ENCODE measurements at places on chromosomes 2 and 18.

DNA sequence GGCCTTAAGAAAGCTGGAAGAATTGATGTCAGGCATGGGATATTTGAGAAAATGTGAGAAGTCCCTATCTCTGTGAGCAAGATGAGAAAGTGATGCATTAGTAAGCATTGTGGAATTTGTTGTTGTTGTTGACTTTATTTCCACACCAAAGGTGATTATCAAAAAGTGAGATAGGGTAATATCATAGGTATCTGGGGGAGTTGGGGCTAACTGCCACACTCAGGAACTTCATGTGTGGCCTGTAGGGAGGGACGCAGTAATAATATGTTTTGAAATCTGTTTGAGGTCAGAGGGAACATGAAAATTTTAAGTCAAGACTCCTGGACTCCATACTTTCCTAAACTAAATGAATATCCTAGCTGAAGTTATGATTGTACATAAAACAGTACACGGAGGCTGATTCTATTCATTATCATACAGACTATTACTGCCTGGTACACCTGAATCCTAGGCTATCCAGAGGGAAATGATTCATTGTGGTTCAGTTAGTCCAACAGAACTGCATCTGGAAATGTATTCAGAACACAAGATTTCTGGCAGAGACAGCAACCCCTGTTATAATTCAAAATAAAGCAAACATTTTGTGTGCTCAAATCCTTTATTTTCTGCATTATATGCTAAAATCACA lies 304.8 kb downstream of the CPS1 start:
- DNase-seq: no peak

DNA sequence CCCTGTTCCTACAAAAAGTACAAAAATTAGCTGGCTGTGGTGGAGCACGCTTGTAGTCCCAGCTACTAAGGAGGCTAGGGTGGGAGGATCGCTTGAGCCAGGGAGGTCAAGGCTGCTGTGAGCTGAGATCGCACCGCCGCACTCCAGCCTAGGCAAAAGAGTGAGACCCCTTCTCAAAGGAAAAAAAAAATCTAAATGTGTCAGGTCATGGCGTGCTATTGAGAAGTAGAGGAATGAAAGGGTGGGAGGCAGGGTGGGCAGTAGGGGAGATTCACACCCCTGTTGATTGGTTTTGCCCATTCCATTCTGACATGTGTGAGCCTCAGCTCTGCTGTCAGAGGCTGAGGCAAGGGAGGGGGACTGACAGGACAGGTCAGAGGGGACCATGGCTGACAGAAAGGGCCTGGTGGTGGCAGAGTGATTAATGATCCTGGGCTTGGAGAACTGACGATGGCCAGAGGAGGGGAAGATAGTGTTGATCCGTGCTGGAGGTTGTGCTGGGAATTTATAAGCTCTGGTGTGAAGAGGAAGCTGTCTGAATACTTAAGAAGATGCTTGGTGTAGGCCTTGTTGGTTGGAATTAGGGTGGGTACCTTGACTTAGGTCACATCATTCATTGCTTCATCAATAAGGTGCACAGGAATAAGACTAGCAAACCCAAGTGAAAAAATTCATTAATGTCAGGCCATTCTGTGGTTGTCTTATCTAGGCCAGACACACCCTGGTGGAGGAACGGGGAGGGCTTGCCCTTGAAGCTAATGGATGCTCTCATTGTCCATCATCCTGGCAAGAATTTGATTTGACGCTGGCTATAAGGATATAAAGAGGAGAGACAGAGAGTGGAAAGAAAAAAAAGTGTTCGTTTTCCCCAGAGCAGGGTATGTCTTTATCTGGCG lies 19.1 kb upstream of the SMARCAL1 start:
- no peak for DNase-seq

DNA sequence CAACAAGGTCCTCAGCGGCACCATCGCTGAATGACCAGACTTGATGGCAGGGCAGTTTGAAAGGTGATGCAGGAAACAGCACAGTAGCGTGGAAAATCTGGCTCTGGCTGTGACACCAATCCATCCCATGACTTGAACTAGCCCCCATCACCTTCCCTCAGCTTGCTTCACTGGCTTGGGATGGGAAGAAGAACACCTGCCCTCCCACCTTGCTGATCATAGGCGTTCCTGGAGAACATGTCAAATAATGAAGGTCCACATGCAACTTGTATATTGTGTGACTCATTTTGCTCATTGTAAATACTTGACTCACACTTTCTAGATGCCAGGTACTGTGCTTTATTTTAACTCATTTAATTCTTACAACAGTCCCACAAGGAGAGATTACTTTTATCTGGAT lies 292.4 kb upstream of the SPRED2 start:
- no peak for DNase-seq

DNA sequence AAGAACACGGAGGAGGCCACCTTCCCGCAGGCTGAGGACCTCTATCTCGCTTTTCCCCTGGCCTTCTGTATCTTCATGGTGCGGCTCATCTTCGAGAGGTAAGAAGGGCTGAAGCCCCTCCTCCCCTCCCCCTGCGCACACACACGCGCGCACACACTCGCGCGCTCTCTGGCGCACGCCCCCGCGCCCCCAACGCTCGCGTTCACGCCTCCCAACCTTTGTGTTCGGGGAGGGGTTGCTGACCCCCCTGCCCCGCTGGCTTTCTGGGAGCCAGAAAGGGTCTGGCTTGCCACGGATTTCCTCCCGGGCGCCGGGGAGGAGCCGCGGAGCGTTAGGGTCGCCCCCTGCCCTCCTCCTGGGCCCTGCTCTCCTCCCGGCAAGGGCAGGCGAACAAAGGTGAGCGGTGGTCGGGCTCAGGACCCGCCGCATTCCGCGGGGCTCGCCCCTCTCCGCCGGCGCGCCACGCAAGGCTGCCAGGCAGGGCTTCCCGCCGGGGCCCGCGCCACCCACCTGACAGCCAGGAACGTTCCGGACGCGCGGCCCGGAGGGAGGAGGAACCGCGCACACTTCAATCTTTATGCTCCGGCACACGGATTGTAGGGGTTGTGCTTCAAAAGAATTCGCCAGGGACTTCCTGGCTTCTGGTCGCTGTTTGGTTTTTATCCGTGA lies 583 bp downstream of the CERS6 start:
- peak; percentile 33 for DNase-seq

GRCh38 chr2:48883661-48884060 lies 128.1 kb upstream of the LHCGR start:
- DNase-seq: no peak

- DNase-seq: no peak
Observed at GRCh38 chr18:79123948-79124347, 54.8 kb downstream of the ATP9B start.

GRCh38 chr2:232672588-232672987 lies 24.5 kb upstream of the GIGYF2 start:
- no peak for DNase-seq

DNA sequence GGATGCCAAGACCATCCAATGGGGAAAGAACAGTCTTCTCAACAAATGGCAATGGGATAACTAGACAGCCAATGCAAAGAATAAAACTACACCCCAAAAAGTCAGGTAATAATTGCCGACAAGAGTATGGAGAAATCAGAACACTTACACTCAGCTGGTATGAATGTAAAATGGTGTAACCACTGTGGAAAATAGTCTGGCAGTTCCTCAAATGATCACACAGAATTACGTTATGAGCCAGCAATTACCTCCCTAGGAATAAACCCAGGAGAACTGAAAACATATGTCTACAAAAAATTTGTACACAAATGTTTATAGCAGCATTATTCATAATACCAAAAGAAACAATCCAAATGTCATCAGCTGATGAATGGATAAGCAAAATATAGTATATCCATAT lies 8.8 kb downstream of the IWS1 start:
- DNase-seq: no peak

GRCh38 chr2:227687189-227687588 lies 20.6 kb downstream of the SCYGR5 start:
- no peak for DNase-seq

GRCh38 chr2:127559454-127559853 lies 24.0 kb downstream of the MYO7B start:
- DNase-seq: no peak

- no peak for DNase-seq
Observed at GRCh38 chr2:102522890-102523289, 49.9 kb downstream of the SLC9A4 start.

- DNase-seq: peak; percentile 57
Observed at GRCh38 chr2:88828397-88829137, 137.1 kb downstream of the RPIA start.

GRCh38 chr2:78023356-78023755 lies 501.2 kb upstream of the LRRTM4 start:
- no peak for DNase-seq

DNA sequence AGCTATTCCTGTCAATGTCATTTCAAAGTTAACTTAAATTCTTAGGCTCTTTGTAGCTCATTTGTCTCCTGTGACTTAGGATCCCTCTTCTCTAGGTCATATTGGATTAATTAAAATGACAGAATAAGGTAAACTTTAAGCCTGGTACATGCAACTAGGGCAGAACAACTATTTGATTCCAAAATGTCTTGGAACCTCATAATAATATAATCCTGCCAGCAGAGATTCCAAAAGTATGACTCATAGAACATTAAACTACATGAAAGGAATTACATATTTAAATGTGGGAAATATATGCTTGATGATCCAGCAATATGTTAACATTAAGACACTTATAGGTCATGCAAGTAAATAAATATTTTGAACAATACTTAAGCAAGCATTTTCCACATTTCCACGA lies 63.3 kb downstream of the COL3A1 start:
- no peak for DNase-seq

DNA sequence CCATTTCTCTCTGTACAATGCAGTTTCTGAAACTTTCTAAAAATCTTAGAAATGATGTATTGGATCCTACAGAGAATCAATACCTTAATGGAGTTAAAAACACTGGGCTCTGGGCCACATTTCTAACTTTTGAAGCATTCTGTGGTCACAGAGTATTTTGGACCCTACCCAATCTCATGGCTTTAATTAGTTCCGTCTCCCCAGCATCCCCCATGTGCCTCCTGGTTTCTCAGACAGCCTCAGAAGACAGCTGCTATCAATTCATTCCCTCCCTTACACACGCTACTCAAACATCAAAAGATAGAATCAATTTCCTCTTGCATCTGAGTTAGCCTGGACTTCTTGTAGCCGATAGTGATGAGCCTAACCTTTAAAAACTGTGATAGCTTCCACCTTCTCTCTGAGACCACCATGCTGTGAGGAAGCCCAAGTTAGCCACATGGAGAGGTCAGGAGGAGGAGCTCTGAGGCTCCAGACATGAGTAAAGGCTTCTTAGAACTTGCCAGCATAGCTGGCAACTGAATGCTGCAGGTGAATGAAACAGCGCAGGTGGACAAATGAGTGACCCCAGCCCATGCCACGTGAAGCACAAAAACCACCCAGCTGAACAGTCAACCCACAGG lies 10.4 kb downstream of the ADCY3 start:
- no peak for DNase-seq

- DNase-seq: no peak
Observed at GRCh38 chr2:9815076-9815475, 28.2 kb upstream of the TAF1B start.

GRCh38 chr2:234099266-234099665 lies 48.8 kb downstream of the SPP2 start:
- no peak for DNase-seq

GRCh38 chr2:69789175-69789721 lies 40.2 kb upstream of the GMCL1 start:
- DNase-seq: no peak

GRCh38 chr2:25960920-25961319 lies 21.4 kb downstream of the KIF3C start:
- DNase-seq: no peak

GRCh38 chr2:236712304-236712703 lies 142.7 kb downstream of the ACKR3 start:
- no peak for DNase-seq

DNA sequence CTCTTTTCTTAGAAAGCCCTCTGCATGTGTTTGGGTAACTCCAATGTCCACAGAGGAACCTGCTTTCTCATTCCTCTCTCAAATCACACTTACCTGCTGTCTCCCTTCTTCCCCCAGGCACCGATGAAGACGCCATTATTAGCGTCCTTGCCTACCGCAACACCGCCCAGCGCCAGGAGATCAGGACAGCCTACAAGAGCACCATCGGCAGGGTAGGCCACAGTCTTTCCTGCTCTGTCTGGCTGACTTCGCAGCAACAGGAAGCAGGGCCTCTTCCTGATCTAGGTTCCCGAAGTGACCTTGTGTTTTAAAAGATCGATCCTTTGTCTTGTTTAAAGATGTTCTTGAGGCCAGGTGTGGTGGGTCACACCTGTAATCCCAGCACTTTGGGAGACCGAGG lies 25.0 kb upstream of the GMCL1 start:
- DNase-seq: no peak

GRCh38 chr2:195863121-195863520 lies 205.5 kb downstream of the DNAH7 start:
- DNase-seq: no peak

DNA sequence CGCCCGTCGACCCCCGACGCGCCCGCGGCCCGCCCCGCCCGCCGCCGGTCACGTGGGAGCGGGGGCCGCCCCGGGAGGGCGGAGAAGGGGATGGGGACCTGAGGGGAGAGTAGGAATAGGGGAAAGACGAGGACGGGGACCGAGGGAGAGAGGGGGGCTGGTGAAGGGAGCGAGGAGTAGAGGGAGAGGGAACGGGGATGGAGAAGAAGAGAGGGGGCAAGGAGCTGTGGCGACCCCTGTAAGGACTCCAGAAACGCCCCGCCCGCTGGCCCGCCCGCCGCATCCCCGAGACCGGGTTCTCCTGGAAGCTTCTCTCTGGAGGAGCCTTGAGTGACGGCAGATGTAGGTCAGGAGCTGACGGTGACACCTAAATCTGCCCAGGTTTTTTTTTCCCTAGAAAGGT lies 615 bp downstream of the ADNP2 start:
- DNase-seq: peak; percentile 49

GRCh38 chr2:133004623-133005022 lies 334.6 kb upstream of the LYPD1 start:
- DNase-seq: no peak

DNA sequence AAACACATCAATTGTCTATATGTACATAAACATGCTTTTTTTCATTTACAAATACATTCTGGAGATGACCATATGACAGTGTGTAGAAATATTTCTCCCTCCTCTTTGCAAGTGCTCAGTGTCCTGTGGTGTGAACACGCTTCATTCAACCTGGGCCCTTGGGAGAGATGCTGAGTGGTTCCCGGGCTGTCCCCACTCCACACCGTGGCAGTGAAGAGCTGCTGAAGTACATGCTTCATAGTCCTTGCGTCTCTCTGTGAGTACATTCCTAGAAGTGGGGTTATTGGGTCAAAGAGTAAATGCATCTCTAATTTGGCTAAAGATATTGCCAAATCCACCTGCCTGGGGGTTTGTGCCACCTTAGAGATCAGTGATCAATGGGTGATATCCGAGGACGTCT lies 6.5 kb upstream of the GPR35 start:
- no peak for DNase-seq

DNA sequence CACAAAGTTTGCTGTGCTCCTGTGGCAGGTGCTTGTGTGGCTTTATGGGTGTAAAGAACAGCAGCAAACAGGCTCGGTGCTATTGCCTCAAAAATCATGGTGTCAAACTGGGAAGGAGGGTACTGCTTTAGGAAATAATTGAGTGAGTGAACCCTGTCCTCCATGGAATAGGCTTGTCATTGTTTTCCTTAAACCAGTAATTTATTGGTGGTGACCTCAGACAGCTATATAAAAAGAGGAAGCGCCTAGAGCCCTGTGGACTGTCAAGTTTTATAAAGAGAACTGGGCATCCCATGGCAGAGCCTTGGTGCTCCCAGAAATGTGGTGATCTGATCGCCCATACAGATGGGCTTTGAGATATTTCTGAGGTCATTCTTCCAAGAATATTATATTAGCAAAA lies 4.7 kb upstream of the CXCR4 start:
- no peak for DNase-seq

- DNase-seq: no peak
Observed at GRCh38 chr2:133792223-133792622, 224.0 kb upstream of the NCKAP5 start.
